ENCODE measurements at places on chromosomes 6 and 20.

GRCh38 chr20:42763015-42763414 lies 426.7 kb downstream of the PTPRT start:
- DNase-seq: no peak

- DNase-seq: no peak
Observed at GRCh38 chr6:127317388-127318128, 25.9 kb downstream of the ECHDC1 start.

GRCh38 chr20:23776067-23776771 lies 25.5 kb upstream of the CST1 start:
- no peak for DNase-seq

- no peak for DNase-seq
Observed at GRCh38 chr20:49724408-49725223, 10.9 kb upstream of the B4GALT5 start.

GRCh38 chr6:19327661-19328060 lies 509.5 kb upstream of the ID4 start:
- no peak for DNase-seq

GRCh38 chr6:144062786-144063185 lies 32.6 kb downstream of the SF3B5 start:
- DNase-seq: no peak

DNA sequence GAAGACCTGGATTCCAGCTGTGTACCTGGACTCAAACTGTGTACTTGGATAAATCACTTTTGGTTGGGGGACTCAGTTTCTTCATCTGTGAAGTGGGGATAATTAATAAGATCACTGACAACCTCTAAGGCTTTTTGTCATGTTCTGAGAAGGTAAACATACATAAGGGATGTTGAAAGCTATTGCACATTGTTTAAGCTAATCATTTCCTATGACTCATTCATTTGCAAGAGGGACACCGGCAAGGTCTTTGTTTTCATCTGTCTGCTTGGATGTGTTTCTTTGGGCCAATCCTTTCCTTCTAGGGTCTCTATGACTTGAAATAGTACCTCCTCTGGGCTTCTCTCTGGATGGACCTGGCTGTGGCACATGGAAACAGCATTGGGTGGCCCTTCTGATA lies 6.8 kb downstream of the PROKR2 start:
- no peak for DNase-seq

- DNase-seq: no peak
Observed at GRCh38 chr6:7578931-7579330, 11.1 kb upstream of the SNRNP48 start.

DNA sequence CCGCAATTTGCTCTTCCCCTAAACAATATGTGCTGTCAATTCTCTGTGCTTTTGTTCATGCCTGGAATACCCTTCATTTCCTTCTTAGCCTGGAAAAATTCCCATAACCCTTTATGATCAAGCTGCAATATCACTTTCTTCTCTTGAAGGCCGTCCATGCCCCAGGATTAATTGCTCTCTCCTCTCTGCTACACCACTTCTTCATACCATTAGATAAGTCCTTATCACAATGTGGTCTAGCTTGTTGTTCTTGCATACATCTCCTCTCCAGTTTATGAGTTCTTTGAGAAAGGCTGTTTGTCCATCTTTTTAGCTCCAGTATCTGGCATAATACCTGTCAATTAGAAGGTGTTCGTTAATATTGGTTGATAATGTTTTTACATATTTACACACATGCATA lies 111.2 kb upstream of the SAMD5 start:
- no peak for DNase-seq

GRCh38 chr6:80903711-80904110 lies 797.2 kb downstream of the BCKDHB start:
- no peak for DNase-seq

GRCh38 chr20:25341716-25342680 lies 48.6 kb downstream of the ABHD12 start:
- DNase-seq: no peak

DNA sequence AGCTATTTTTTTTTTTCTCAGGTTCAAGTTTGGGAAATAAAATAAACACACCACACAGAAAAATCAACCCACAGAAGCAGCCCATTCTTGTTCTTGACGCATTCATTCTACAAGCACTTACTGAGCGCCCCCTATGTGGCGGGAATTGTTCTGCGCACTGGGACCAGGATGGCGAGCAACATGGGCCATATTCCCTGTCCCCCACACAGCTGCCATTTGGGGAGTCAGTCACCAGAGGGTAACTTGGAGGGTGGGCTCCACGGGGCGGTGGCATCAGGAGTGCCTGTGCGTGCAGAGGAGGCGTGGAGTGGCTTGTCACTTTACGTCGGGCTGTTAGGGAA lies 185.0 kb upstream of the PDE10A start:
- DNase-seq: no peak

DNA sequence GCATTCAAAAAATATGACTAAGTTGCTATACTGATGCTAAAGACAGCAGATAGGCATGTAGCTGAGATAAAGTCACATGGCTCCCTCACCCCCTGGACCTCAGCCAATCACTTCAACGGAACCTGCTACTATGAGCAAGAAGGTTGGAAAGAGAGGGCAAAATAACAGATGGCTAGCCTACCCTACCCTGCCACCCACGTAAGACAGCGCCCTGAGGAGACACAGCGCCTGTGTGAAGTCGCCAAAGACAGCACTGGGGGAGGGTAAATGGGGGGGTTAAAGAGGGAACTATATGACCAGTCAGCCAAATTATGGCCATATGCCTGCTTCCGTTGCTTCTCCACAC lies 163.2 kb downstream of the RALGAPA2 start:
- DNase-seq: no peak

DNA sequence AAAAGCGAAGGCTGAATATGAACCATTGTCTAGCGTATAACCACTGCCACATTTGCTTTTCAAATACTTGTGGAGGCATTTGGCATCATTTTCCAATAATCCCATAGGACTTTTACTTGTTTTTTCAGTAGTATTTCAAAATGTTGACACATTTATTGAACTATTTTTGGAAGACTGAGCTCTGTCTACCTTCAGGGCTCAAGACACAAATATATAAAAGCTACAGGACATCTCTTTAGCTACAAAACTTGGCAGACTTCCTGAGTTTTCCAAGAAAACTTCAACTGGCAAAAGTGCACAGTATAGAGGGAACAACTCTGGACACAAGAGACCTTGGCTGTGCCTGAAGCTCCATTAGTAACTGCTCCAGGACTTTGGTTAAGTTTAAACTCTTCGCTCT lies 13.4 kb downstream of the EPB41L2 start:
- no peak for DNase-seq

GRCh38 chr6:143679041-143679440 lies 1.3 kb downstream of the PHACTR2 start:
- no peak for DNase-seq

- DNase-seq: no peak
Observed at GRCh38 chr6:71879016-71879415, 7.3 kb upstream of the RIMS1 start.

- no peak for DNase-seq
Observed at GRCh38 chr6:160300076-160300695, 41.6 kb upstream of the SLC22A2 start.

DNA sequence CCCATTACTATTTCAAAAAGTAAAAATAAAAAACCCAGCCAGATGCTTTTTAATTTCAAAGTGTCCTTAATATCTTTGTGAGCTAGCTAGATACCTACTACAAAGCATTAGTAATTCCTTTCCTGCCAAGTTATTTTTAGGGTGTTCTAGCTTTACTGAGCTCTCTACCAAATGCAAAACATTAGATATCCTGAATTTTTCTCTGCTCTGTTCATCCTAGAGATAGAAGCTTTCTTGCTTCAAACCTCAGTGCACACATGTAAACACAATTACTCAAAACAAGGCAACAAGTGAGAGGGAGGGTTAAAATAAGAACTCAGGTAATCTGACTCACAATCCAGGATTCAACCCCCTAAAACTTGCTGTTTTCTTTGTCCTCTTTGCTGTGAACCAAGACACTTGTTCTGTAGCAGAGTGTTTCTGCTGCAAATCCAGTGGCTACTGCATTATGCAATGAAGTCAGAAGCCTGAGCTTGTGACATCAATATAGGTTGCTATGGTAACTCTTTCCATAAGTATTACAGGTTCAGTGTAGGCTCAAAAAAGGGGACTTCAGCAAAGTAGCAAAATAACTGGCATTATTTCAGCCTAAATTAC lies 72.6 kb upstream of the STXBP5 start:
- DNase-seq: no peak

GRCh38 chr6:22157233-22157632 lies 139.6 kb downstream of the PRL start:
- no peak for DNase-seq

DNA sequence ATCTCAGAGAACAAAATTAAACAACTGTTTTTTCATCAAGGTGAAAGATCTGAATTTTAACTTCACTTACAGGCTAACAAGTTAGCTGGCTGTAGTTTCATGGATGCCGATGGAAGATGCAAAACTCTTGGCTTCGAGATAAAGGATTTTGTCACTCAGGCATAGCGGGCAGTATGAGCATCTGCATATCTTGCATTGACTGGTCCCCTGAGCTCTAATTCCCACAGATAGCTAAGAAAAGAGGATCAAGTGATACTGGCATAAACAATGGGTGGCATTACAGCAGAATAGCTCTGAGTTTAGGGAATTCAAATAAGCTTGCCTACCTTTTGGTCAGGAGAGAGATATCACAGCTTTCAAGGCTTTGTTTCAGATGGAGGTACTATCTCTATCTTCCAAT lies 1.8 kb upstream of the CLVS2 start:
- DNase-seq: no peak

- DNase-seq: no peak
Observed at GRCh38 chr6:145929037-145929633, 35.0 kb downstream of the SHPRH start.

DNA sequence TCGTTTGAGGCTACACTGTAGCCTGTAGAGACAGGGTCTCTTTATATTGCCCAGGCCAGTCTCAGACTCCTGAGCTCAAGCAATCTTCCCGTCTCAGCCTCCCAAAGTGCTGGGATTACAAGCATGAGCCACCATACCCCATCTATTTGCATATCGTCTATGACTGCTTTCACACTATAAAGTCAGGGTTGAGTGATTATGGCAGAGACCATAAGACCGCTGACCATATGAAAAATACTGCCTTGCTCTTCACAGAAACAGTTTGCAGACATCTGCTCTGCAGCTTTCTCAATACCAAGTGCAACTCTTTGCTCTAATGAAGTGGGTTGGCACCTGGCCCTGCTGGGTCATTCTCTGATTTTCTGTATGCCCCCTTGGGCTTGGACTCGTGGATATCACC lies 79.5 kb upstream of the PAK5 start:
- no peak for DNase-seq

GRCh38 chr6:44397424-44398164 lies 10.1 kb downstream of the CDC5L start:
- DNase-seq: no peak

DNA sequence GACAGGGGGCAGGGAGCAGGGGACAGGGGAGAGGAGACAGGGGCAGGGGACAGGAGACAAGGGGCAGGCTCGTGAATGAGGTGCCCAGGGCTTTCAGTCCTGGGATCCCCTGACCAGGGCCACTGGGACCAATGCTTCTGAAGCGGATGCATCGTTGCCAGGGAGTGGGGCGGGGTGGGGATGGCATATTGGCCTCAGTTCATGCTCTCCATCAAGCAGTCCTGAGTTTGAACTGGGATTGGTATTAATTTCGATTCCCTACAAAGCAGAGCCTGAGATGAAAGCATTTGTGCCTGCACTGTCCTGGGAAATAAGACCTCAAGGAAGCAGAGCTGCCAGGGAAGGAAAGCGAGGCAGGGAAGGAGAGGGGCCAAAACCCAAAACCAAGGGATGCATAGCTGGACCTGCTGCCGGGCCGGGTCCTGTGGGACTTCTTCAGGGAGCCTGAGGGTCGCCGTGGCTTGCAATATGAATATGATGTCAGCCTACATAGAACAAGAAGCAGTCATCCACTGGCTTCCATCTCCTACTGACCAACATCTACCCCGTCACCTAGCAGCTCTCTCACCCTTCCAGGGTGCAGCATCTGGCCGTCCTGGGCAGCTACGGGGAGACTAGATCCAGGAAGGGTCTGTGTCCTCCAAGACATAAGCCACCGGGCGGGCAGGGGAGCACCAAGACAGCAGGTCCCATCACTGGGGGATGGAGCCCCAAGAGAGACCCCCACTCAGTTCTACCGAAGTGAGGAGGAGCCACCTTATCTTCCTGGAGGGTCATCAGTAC lies 233.3 kb downstream of the SYNDIG1 start:
- DNase-seq: no peak

DNA sequence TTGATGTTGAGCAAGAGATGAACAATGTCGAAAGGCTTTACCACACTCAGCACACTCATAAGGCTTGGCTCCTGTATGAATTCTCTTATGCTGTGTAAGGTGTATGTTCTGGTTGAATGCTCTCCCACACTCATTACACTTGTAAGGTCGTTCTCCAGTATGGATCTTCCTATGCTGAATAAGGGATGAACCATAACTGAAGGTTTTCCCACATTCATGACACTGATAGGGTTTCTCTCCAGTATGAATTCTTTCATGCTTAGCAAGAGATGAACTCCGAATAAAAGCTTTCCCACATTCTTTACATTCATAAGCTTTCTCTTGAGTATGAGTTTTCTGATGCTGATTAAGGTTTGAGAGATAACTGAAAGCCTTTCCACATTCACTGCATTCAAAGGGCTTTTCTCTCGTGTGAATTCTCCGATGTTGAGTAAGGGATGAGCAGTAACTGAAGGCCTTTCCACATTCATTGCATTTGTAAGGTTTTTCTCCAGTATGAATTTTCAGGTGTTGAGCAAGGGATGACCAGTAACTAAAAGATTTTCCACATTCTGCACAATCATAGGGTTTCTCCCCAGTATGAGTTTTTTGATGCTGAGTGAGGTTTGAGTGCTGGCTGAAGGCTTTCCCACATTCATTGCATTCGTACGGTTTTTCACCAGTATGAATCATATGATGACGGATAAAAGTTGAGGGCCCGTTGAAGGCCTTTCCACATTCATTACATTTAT lies 21.1 kb downstream of the ZNF184 start:
- DNase-seq: no peak

DNA sequence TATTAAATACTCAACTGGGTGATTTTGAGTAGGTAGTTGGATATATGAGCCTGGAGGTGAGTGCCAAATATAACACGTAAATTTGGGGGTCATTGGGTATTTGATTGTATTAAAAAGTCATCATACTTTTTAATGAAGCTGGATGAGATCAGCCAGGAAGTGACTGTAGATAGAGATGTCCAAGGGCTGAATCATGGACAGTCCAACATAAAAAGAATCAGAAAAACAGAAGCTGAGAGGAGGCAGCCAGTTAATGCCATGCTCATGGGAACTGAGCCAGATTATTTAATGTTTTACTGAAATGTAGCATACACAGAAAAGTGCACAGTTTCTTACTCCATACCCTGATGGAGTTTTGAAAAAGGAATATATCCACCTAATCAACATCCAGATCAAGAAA lies 435.5 kb upstream of the PLCB4 start:
- DNase-seq: no peak

DNA sequence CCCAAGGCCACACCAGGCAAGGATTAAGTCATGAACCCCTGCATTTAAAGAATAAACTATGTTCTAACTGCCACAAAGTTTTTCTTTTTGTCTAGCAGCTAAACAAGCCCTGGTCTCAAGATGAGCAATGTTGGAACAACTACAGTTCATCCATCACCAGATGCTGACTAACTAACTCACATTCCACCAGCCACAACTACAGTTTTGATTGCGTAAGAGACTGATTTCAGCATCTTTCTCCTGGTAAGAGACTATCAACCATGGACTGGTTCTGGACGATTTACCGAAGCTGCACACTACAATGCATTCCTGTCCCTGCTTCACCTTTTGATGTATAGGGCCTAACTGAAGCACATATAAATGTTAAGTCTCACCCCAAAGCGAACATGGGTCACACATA lies 43.0 kb downstream of the F13A1 start:
- no peak for DNase-seq
